ENCODE measurements at places on chromosomes 4 and X.

DNA sequence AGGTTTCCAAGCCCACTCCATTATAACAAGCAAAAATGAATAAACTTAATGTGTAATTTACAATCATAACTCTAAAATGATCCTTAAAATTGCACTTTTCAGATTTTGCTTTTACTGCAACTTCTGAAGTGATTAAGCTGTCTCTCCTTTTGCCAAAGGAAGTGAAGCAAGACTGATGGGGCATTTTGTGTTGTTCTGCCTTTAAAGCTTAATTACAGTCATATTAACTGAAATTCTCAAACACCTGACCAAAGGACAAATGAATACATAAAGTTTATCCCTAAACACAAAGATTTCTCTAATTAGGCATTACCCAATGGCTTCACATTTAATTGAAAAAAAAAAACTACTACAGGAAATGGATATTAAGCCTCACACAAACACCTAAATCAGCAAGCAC is 101.8 kb downstream of the ATP11C start:
- no peak for DNase-seq

GRCh38 chrX:153582896-153583295 is 16.0 kb downstream of the CCNQ start:
- no peak for DNase-seq

DNA sequence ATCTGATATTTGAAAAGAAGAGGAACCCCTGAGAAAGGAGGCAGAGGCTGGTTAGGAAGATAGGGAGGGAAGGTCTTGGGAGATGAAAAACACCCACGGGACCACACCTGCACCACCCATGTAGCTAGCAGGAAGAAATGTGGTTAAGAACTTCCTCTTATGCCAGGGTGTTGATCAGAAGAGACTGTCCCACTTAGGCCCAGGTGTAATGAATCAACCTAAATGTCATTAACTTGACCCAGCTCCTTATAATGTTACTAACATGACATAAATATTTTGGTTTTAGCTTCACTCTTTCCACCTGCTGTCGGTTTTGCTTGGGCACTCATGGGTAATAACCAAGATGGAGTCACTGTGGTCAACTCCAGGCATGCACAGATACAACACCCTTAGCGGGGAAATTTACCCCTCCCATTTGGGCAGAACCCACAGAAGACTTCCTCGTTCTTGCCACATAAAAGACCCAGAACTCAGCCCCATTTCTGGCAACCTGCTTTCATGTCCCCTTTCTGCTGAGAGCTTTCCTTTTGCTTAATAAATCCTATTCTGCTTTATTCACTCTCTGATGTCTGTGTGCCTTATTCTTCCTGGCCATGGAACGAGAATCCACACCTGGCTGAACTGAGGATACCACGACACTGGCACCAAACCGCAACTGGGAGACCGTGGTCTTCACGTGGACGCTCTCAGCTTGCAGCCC is 46.8 kb downstream of the ZNF141 start:
- DNase-seq: no peak

DNA sequence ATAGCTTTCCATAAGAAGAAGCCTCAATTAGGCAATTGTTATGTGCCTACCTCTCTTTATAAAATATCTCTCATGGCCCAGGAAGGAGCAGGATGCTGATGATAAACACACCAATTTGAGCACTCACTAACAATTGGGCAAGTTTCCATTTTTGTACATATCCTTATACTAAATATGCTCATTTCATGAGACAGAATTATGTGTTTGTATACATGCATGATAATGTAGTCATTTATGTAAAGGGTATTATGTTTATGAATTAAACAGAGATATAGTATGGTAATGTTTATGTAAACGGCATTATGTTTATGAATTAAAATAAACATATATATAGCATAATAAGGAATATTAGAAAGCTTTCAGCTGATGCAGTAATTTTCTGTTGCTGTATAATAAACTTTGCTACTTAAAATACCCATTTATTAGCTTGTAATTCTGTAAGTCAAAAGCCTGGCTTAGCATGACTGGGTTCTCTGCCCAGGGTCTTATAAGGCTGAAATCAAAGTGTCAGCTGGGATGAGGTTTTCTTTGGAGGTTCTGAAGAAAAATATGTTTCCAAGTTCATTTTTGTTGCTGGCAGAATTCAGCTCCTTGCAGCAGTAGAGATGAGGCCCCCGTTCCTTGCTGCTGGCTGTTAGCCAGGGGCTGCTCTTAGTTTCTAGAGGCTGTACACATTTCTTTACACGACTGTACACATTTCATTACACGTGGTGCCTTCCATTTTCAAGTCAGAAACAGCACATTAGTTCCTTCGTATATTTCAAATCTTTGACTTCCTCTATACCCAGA is 89.0 kb downstream of the GLRA2 start:
- DNase-seq: no peak

DNA sequence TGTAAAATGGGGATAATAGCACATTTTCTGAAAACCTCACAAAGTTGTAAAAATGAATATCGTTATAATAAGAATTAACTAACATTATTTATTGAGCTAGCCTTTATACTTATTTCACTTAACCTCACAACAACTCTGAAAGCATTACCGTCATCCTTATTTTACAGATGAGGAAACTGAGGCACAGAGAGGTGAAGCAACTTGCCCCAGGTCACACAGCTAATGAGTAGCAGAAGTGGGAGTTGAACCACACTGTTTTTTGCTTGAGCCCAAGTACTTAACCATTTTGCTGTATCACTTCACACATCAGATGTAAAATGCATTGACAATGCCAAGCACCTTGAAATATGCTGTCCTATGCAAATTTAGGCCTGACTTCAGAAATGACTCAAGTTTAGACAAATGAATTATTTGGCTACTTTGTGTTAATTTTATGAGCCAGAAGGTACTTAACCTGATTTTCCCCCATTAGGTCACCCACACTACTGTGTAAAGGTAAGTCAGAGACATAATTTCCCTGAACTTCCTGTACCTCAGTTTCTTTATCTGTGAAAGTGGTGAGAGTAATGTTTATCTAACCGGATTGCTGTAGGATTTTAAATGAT is 23.1 kb downstream of the CD40LG start:
- no peak for DNase-seq

DNA sequence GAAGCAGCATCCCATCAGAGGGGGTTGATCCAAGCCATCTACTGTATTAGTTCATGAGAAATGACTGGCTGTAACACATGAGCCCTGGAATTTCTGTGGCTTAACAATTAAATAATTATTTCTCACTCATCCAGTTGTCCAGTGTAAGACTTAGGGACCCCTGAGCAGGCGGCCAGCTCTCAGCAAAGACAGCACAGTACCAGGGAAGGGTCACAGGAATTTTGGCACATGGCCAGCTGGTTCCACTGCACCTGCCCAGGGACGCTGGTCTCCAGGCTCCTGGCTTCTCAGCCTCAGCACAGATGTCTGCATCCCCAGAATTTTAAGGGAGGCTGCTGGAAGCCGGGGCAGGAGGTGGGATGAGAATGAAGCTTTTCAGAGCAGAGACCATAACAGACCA is 93.7 kb upstream of the DHRSX start:
- no peak for DNase-seq

DNA sequence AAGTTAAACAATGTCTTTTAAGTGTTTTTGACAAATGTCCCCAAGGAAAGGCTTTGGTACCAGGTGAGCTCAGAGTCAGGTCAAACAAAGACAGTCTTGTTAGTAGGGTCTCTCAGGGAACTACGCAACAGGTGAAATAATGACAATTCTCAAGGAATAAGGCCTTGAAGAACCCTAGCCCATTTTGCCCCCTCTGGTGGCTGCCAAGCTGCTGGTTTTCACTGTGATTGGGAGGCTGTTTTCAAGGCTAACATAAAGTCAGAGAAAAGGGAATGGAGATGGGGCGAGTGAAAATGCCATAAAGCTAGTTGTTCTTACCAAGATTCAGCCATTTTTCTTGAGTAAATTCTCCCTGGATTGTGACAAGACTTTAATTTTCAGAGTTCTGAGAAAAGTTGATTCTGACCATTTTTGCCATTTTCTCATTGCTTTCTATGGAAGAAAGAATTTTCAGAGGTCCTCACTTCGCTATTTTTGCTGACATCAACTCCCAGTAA is 58.7 kb downstream of the RWDD4 start:
- DNase-seq: peak; percentile 42

GRCh38 chr4:94304365-94304971 is 38.2 kb downstream of the HPGDS start:
- DNase-seq: peak; percentile 48

- no peak for DNase-seq
These were observed 9.1 kb downstream of the SMAD1 start for GRCh38 chr4:145490796-145491195.

DNA sequence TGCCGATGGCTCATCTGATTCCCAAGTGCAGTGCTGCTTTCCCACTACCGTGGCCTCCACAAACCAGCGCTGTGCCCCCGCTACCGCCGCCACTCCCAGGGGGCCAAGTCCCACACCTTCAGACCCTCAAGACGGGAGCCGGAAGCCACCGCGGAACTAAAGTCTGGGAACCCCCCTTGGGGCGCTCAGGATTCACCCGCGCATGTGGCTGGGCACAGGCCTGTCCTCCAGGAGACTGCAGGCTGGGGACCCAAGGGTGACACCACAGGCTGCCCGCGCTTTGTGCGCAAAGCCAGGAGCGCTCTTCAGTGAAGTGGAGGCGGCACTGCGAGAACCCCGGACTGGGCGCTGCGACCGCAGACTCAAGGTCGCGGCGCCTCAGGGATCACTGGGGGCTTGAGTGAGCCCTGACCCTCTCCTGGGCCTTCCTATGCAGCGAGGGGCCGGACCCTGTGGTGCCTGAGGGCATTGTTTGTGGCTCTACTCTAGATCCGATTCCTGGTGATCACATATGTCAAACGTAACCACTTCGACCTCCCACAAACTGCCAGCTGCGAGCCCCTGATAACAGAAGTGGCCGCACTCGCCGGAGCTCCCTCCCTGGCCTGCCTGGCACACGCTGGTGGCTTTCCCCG is 20.4 kb upstream of the TBC1D14 start:
- DNase-seq: peak; percentile 47

DNA sequence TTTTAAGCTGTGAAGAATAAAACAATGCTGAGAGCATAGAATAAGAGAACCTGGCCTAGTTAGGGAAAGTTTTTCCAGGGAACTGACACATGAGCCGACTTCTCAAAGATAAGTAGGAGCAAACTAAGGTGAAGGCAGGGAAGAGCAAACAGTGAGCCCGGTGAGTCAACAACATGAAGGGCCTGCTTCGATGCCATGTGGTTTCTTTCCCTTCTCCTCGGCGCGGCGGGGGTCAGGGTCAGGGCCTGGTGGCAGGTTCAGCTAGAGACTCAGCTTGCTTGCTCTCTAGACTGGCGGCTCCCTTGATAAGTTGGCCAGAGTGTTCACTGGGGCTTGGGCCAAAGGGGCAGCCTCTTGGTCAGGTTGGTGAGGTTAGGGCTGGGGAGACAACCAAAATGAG is 81.1 kb downstream of the DLG3 start:
- no peak for DNase-seq

GRCh38 chr4:151415978-151416377 is 7.0 kb downstream of the FHIP1A start:
- DNase-seq: no peak

GRCh38 chr4:106340774-106341173 is 24.4 kb downstream of the AIMP1 start:
- DNase-seq: no peak

- no peak for DNase-seq
These were observed 67.8 kb downstream of the TENM3 start for GRCh38 chr4:182310962-182311361.

GRCh38 chr4:186999686-187000085 is 276.0 kb upstream of the FAT1 start:
- no peak for DNase-seq

GRCh38 chr4:152696764-152697261 is 17.0 kb upstream of the TMEM154 start:
- DNase-seq: no peak

DNA sequence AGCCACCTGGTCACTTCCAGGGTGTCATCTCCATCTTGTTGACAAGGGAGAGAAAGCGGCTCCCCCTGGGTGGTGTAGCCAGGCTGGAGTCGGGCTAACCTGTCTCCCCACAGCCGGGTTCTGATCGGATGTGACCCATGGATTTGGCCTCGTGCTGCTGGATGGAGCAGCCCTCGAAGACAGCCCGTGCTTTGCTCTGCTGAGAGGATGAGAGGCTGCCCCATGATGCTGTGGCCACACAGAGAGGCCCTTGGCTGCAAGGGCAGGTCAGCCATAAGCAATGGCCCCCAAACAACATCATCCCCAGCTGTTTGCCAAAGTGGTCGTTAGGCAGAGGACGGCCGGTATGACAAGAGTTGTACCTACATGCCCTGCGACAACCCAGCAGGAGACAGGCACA is 106.6 kb downstream of the HMX1 start:
- DNase-seq: no peak

GRCh38 chr4:113636877-113637276 is 124.7 kb downstream of the CAMK2D start:
- DNase-seq: no peak

DNA sequence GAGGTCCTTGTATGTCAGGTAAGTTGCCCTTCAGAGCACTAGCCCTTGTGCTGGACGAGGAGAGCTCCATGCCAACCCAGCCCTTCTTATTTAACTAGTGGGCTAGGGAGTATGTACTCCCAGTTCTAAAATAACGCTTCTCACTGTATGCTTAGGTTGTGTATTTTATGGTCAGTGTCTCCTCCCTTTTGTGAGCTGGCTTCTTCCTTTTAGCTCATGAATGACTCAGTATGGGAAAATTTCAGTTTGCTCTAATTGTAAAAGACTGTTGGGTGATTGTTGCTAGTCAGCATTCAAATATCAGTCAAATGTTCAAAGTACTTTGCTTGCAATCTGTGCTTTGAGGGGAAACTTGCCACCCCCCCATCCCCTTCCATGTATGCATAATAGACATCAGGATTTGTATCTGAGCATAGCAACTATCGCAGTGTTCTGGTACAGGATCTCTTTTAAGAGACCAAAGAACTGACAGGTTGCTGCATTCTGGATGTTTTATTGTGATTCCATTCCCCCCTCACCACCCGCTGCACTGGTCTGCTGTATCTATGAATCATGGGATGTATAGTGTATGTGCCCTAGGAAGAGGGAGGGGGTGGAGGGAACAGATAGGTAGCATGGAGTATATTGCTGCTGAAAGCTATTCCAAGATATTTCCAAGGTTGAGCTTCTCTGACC is 34.7 kb downstream of the DLG3 start:
- no peak for DNase-seq

DNA sequence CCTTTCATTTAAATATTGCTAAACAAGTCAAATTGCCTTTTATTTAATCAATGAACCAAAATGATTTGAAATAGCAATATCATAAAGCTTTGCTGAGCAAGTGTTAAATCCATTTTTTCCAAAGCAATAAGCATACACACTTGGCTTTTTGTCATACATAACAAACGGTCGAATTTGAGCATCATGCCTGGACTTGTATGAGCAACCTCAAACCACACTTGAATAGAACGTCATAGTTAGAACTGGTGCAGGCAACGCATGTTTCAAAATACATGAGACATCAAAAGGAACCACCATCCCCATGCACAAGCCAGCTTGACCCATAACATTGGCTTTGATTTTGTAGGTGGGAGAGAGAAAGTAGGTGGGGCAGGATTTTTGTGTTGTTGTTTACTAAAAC is 812.3 kb upstream of the FRG1 start:
- no peak for DNase-seq

DNA sequence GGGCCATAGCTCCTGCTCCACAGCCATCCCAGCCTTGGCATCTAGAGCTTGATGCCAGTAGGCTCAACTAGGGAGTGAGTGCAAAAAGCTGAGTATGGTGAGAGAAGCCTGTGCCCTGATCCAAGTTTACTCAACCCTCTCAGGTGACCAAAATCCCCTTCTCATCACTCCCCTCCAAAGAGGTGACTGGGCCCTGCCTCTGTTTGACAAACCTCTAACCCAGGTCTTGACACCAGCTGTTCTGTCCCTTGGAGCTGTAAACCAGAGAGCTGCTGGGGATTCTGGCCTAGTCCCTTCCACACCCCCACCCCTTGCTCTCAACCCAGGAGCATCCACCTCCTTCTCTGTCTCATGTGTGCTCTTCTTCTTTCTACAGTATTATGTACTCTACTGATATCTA is 73.5 kb downstream of the MSN start:
- no peak for DNase-seq
